Nephron progenitor cell (in vitro differentiated cells): ENCODE measurements at places on chromosomes 3 and 15.

GRCh38 chr15:72472992-72473610, 1.0 kb upstream of the ARIH1 start:
- DNase-seq: no peak

- no peak for DNase-seq
These were observed 265.4 kb downstream of the FAM43A start for GRCh38 chr3:194950906-194951628.

- DNase-seq: no peak
These were observed 30.2 kb upstream of the LCTL start for GRCh38 chr15:66595931-66596545.

GRCh38 chr3:190432216-190432615, 17.5 kb downstream of the TMEM207 start:
- no peak for DNase-seq

GRCh38 chr15:82177291-82178010, 85.1 kb downstream of the EFL1 start:
- no peak for DNase-seq

- no peak for DNase-seq
These were observed 15.5 kb upstream of the SRP14 start for GRCh38 chr15:40054605-40054854.

DNA sequence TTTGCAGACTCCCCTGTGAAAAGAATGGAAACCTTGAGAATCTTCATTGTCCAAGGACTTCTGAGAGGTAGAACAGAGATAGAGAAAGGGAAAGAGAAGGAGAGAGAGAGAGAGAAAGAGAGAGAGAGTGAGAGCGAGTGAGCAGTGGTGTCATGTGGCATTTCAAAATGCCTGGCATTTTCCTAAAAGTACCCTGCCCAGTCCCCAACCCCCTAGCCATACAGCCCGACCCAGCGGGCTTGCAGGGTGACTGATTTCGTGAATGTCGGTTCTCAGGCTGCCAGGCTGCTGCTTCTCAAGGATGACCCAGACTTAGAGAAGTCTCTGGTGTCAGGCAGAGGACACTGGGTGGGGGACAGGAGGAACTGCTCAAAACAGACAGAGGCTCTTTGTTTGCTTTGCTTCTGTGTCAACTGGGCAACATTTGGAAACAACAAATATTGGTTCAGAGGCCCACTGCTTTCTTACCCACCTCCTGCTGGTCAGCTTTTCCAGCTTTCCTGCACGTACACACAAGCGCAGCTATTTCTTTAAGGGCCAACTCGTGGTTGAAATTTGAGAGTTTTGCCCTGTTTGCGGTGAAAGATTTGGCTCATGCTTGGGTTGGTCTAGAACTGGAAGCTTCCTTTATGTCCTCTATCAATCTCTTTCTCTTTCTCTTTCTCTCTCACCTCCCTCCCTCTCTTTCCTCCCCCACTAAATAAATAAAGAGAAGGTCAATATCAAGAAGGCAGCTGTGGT, 3.7 kb upstream of the TF start:
- no peak for DNase-seq

GRCh38 chr3:77256584-77257503, 216.9 kb downstream of the ROBO2 start:
- no peak for DNase-seq

DNA sequence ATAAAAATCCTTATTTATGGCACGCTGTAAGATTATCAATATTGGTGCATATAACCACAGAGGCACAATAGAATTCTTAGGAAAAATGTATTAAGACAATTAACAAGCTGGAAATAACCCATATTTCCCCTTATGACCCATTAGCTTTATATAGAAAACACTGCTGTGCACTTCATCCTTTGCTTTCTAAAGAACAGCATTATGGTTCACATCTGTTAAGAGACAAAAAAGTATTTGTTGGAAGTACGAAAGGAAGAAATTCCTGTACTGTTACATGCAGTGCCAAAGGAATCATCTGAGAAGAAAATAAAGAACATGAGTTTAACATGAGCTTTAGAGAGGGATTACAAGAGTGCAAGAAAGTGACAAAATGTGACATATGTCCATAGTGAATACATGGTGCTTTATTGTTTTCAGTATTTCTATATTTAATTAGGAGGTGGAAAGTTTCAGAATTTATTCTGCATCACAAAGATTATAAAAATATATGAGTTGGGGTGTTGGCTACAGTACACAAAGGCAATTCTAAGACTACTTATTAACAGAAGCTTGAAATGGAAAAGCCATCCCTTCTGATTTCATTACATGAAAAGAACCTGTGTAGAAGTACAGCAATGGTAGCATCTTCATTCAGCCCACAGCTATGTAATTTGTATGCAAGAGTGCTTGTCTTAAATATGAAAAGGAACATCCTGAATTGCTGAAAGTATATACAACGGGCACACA, 6.8 kb downstream of the UBE3A start:
- no peak for DNase-seq

DNA sequence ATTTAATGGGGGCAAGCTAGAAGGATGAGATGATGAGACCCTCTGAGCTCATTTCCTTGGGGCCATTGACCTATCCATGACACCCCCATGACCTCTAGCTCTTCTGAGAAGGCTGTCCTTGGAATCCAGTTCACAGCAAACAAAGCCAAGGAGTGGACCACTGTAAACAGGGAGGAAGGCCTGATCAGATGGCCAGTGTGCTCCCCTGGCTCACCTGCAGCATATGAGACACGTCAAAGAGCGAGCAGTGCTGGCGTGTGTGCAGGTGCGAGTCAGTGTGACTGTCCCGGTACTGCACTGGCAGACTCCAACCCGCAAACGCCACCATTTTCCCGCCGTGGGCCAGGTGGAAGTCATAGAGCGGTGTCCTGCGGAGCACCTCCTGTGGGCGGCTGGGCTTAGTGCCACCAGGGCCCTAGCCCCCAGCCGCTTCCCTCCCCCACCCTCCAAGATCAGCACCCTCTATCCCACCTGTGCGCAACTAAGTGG, 339 bp downstream of the AMT start:
- DNase-seq: no peak

- no peak for DNase-seq
These were observed 204.3 kb upstream of the STAC start for GRCh38 chr3:36175916-36176461.

GRCh38 chr15:74748322-74748946, at the start of gene CYP1A2:
Gene CYP1A2 (plus strand): TSS chr15:74748845. CDS start chr15:74749739, 894 bp downstream.
- DNase-seq: no peak

GRCh38 chr3:180340395-180340794, 261.6 kb upstream of the TTC14 start:
- DNase-seq: no peak

GRCh38 chr3:107132674-107133073, 244.6 kb upstream of the CCDC54 start:
- no peak for DNase-seq

DNA sequence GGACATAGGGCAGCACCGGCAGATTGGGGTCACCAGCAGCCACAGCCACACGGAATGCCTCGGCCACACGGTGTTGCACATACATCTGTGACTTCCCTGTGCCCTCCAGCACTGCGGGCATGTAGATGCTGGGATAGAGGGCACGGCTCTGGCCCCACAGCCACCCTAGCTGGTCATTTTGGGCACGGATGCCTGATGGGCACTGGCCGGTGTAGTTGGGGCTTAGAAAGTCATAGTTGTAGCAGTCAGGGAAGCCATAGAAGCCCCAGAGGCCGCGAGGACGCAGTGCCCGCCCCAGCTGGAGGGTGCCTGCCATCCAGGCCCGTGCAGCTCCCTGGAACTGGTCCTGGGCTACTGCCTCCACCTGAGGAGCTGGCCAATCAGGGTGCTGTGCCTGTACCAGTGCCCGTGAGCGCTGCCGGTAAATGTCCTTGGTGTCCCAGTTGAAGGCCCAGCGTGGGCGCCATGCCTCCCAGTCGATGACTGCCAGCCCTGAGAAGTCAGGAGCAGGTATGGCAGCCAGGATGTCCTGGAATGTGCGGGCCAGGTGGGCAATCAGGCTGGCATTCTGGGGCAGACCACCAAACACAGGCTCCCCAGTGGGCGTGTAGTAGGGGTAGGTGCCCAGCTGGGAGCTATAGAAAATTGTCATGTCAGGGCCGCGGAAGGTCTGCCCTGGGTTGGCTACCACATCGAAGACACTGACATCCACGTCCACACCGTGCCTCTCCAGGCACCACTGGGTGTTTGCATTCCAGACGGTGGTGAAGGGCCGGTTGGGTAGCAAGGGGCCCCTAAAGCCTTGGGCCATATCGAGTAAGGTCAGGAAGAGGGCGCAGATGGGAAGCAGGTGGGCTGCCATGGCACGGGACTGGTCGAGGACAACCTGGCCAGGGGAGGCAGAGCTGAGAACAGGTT, 1.0 kb downstream of the HYAL1 start:
- no peak for DNase-seq

GRCh38 chr3:142574665-142575064, 3.9 kb downstream of the ATR start:
- no peak for DNase-seq

DNA sequence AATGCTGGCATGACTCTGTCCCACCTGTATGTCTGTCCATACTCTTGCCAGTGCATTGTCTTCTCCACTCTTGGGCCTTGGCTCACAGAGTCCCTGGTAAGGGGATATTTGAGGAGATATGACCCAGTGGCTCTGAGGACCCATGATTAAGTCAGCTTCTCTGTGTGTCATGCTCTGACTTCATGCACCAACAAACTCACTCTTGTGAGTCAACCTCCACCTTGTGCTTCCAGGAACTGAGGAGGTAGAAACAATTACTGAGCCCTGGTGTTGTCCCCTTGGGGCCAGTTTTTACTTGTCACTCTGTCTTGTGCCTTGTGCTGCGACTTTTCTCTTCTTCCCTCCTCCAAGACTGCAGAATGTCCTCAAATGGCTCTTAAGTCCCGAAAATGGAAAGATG, 127.1 kb downstream of the ABHD5 start:
- DNase-seq: no peak

DNA sequence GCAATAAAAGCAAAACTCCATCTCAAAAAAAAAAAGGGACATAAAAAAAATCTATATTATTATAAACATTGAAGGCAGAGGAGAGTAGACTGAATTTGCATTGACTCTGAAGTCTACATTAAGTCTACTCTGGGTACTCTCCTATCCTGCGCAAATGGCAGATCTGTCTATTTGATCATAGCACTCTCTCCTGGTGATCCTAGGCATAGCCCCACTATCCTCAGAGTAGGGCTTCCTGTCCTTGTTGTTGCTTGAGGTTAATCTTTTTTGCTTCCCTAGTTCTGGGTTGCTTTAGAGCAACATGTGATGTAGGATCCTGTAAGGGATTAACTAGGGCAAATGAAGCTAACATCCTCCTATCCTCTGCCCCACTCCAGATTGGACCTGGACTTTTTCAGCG, 82.1 kb upstream of the LRRFIP2 start:
- DNase-seq: no peak

- no peak for DNase-seq
These were observed 13.0 kb downstream of the LIPC start for GRCh38 chr15:58444658-58445332.

- DNase-seq: no peak
These were observed 1.4 kb upstream of the SEC13 start for GRCh38 chr3:10322352-10322710.

DNA sequence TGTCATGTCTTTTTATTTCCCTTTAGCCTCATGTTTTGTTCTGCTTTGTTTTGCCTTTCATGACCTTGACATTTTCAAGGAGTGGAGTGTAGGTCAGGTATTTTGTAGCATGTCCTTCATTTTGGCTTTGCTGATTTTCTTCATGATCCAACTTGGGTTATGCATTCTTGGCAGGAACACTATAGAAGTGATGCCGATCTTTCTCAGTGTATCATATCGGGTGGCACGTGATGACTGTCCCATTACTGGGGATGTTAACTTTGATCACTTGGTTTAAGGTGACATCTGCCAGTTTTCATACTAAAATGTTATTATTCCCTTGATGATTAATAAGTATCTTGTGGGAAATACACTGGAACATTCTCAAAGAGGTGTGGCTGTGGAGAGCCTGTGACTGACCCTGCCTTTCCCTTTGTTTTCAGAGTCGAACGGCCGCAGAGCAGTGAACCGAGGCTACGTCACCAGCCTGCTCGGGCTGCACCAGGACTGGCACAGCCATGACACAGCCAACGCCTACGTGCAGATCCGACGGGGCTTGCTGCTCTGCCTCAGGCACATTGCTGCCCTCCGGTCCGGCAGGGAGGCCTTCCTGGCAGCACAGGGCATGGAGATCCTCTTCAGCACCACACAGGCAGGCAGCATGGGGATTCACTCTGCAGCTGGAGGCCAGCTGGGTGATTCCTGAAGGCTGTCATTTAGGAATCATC, 167.7 kb downstream of the AGBL1 start:
- DNase-seq: no peak

DNA sequence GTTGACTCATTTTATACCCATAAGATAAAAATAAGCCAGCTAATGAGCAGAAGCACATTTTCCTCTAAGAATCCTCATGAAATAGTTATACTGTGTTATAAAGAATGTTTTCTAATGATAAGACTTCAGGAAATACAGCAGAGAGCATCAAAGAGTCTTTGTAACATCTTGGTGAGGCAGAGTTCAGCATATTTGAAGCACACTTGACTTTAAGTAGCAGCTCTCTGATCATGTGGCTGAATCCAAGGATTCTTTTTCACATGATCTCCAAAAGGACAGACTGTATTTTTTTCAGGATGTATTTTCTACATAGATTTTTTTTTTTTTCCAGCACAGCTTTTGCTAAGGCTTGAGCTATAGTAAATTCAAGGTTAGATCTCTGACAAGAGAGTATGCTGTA, 195.1 kb downstream of the SI start:
- DNase-seq: no peak

DNA sequence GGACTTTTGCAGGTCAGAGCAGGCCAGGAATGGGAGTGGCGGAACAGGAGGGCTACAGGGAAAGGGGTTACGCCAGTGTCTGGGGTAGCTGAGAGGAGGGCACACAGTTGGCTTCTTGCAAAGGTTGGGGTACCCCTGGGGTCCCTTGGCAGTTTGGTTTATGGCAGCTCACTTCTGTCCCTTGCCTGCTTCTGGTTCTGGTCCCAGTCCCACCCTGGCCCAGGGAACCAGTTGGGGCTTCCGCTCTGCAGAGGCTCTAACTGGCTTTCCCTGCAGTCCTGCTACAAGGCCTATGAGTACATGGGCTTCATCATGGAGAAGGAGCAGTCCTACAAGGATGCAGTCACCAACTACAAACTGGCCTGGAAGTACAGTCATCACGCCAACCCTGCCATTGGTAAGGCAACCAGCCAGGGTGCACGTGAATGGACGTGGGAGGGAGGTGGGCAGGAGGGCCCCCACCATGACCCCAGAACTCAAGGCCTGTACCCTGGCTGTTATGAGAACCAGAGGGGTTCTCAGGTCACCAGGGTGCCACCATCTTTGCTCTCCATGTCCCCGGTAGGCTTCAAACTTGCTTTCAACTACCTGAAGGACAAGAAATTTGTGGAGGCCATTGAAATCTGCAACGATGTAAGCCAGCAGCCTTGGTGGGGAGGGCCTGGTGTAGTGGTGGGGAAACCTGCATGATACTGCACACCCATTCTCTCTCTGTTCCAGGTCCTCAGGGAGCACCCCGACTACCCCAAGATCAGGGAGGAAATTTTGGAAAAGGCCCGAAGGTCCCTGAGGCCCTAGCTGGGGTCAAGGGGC, 15.2 kb downstream of the CSRNP1 start:
- no peak for DNase-seq

- no peak for DNase-seq
These were observed 17.3 kb downstream of the NIPA2 start for GRCh38 chr15:22855791-22856190.
